ENCODE measurements at places on chromosomes 6 and 20. TPM values are rescaled to one million over a fixed set of nuclear protein-coding genes. Genes with fewer than 3 reads are reported as not detected.

GRCh38 chr6:155107432-155108069, 112.4 kb downstream of the TIAM2 start:
- DNase-seq, result no peak

GRCh38 chr6:107800564-107801164, 23.4 kb downstream of the SCML4 start:
- DNase-seq, result peak; percentile 28

DNA sequence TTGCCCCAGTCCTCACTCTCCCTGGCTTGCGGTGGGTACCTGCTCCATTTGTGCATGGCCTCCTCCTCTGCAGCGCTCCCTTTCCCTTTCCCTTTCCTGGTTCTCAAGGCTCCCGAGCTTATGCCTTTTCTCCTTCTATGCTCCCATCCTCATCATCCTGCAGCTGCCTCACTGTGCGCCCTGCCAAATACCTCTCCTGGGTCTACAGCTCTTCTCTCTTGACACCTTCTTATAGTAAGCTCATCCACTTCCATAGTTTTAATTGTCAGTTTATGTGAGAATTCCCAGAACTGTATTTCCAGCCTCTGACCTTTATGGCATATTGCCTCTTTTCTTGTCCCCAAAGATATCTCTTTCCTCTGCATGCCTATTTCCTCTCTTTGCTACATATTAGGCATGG, 5.9 kb downstream of the ADGRF5 start:
- DNase-seq, result no peak

- DNase-seq, result no peak
Measured at GRCh38 chr6:29506446-29507067, 18.8 kb upstream of the MAS1L start.

The SYNDIG1 gene
- polyA plus RNA-seq, result not detected

GRCh38 chr20:458776-459175, 3.6 kb downstream of the TBC1D20 start:
- no peak for DNase-seq

The LPIN3 gene
- not detected for polyA plus RNA-seq

GRCh38 chr6:97423190-97423589, 140.2 kb upstream of the MMS22L start:
- no peak for DNase-seq

DNA sequence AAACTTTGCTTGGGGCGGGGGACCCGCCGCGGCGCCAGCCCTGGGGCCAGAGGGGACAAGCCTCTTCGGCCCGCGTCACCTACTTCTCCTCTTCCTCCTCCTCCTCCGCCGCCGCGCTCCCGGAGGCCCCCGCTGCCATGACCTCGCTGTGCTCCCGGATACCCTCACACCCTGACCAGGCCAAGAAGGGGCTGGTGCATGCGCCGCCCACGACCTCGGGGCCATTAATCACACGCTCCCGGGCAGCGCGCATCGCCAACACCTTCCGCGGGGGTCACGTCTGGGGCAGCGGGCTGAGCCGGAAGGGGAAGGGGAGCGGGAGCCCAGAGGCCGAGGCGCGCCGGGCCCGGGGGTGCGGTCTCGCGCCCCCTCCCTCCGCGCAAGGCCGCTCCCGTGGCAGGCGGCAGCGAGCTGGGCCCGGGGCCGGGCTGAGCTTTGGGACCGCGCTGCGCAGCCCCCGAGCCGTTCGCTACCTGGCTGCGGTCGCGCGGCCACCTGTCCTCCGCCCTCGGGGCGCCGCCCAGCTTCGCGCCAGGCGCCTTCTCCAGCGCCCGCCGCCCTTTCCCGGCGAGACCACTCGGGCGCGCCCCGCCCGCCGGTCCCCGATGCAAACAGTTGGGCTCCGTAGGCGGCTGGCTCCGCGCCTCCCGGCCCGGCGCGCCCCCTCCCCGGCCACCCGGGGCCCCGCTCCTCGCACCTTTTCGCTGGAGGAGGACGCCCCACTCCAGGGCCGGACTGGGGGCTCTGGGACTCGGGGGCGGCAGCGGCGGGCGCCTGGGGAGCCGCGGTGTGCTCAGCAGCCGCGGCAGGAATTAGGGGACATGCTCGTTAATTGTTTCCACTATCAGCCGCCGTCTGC, 575 bp upstream of the CNR1 start:
- no peak for DNase-seq

- DNase-seq, result no peak
Measured at GRCh38 chr6:154549179-154549578, 38.7 kb upstream of the CNKSR3 start.

GRCh38 chr6:118280210-118280609, 267.9 kb upstream of the PLN start:
- no peak for DNase-seq

The SLC52A3 gene
- polyA plus RNA-seq, result not detected

The SERINC1 gene
- 117 TPM for polyA plus RNA-seq

DNA sequence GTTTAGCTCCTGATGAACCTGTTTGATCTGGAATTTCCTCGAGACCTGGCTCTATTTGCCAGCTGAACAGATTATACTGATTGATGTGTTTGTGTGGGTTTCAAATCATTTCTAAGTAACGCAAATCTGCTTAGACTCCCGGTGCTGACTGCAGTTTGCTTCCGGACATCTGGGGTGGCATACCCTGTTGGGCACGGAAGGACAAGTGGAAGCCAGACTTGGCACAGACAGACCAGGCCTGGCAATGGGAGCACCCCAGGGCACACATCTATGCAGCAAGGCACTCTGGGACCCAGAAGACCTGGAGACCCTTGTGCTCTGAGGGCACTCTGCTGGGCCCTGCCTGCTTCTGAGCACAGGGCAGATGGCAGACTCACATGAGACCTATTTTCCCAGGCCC, 433.7 kb upstream of the CHD6 start:
- DNase-seq, result no peak

- no peak for DNase-seq
Measured at GRCh38 chr6:2462831-2463230, 217.4 kb upstream of the GMDS start.

The CRISP2 gene
- polyA plus RNA-seq, result not detected

The IYD gene
- polyA plus RNA-seq, result not detected

DNA sequence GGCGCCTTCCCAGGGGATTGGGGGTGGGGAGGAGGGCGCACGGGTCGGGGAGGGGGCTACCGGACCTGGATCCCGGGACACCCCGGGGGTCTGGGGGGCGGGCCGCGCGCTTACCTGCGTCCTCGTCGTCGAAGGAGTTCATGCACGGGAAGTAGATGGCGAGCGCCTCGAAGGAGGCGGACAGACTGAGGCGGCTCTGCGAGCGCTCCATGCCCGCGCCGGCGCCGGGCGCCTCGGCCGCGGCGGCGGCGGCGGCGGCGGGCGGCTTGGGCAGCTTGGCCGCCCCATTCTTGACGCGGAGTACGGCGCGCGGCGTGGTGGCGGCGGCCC, 320 bp downstream of the RIMS4 start:
- no peak for DNase-seq

DNA sequence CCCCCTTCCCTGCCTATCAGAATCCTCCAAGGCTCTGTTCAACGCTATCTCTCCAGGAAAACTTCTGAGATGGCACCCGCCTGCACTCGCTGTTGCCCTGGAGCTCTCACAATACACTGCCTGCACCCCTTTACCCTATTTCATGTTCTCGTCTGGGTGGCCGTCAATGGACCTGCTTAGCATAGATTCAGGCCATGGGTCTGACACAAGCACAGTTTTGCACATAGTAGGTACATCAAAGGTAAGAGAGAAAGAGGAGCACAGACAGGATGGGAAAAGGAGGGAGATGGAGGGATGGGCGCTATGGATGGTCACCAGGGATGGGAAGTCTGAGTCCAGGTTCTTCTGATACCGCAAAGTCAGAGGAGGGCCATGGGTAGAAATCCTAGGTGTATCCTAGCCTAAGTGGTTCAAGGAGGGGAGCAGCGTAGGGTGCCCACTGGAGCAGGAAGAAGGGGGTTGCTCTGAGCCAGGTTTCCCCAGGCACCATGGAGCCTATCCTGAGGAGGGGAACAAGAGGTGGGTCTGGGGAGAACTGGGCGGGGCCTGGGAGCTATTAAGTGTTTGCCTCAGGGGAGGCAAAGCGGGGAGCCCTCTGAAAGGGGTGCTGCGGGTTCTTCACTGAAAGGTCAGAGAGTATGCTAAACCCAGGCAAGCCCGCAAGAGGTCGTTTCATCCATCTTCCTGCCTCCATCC, 89.3 kb downstream of the MRPL14 start:
- no peak for DNase-seq

DNA sequence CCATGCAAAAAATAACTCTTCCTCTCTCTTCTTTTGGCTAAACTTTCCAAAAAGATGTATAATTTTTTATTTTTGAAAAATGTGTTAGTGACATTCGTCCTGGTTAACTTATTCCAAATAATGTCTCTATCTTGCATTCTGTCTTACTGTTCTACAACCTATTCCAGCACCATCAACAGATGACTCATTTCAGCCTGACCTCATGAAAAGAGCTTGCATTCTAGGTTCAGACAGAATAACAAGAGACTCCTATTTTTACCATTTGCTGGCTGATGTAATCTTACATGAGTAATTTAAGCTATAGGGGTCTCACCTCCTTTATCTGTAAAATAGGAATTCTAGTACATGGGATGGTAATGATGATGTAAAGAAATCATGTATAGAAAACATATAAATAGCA, 109.0 kb downstream of the FUT9 start:
- DNase-seq, result no peak

Measured in naive thymus-derived CD4-positive, alpha-beta T cell (primary cell).